Type B pancreatic cell (in vitro differentiated cells): ENCODE measurements at places on chromosomes 12 and 14.

DNA sequence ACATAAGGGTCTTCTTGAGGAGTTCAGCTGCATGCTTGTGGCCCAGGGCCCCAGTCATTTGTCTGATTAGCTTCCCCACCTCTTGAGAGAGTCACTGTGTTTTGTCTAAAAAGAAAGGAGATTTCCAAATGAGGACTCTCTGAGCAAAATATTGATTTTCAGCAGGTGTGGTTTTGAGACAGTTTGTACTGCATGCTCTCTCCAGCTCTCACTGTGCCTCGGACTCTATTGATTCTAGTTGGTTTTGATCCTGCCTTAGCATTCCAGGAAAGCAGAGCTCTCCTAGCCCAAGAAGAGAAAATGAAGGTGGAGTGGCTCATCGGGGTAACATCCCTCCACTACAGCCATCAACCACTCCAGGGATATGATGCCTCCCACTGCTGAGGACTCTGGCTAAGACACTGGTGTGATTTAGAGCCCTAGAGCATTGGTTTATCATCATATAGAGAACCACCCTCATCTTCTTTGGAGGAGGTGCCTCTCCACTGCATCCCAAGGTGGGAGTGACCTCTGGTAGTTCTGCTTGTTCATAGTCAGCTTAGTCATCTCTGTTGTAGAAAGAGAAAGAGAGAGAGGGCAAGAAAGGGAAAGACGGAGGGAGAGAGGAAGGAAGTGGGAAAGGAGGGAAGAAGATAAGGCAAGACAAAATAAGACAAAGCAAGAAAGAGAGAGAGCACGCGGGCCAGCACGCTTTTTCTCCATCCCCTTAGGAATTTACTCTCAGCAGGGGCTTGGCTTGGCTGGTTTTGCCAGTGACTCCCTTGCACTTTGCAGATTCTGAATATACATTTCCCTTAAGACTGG, 365.6 kb downstream of the DPF3 start:
- no peak for DNase-seq

GRCh38 chr14:23435543-23436326, at the start of gene MYH7:
Gene MYH7, minus strand, starts transcription at chr14:23435660. Its CDS starts 1,928 bp downstream, at chr14:23433732.
- peak; percentile 60 for DNase-seq

DNA sequence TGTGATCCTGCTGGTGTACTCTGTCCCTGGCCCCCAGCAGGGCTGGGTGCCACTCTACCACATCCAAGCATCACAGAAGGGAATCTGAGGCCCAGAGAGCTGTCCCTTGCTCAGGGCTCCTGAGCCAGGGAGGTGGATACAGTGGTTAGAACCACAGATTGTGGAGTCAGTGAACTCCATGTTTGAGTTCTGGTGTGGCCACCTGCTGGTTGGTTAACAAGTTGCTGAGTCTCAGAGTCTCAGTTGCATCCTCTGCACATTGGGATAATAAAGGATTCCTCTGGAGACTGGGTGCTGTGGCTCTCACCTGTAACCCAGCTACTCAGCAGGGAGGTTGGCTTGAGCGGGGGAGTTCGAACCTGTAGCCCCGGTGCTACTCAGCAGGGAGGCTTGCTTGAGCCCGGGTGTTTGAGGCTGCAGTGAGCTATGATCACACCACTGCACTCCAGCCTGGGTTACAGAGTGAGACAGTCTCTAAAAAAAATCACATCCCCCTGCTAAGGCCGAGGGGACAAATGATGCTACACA, 39.4 kb downstream of the MVK start:
- DNase-seq = no peak

- no peak for DNase-seq
These were observed 250.9 kb upstream of the PELI2 start for GRCh38 chr14:55867311-55867710.

GRCh38 chr12:2886768-2887450, 3.8 kb upstream of the TULP3 start:
- DNase-seq = no peak

GRCh38 chr12:52837781-52838608, 3.9 kb upstream of the KRT79 start:
- DNase-seq = no peak

DNA sequence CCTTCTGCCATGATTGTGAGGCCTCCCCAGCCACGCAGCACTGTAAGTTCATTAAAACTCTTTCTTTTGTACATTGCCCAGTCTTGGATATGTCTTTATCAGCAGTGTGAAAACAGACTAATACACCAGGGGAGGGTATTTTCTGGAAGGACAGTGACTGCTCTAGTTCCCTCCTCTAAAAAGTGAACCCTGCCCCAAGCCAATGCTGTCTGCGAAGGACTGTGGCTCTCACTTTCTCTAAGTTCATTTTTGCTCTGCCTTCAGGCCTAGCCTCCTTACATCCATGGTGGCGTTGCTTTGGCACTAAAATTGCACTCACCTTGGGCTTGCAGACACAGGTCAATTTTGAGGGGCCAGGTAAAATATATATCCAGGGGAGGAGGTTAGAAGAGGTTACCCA, 323.0 kb downstream of the VRK1 start:
- no peak for DNase-seq

DNA sequence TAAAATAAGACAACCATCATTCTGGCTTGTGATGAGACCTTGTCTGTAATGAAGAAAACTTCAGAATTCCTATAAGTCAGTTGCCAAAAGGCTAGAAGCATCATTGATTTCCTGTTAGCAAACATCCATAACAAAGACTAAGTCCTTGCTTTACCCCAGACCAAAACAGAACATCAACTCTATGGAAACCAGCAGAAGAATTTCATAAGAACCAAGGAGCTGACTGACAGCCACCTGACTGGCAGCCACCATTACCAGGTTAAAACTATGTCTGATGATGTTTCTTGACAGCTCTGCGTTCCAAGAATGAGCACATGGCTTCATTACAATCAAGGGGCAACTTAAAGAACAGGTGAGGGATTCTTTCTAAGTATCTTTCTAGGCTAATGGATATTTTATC, 29.3 kb downstream of the HECTD4 start:
- no peak for DNase-seq

DNA sequence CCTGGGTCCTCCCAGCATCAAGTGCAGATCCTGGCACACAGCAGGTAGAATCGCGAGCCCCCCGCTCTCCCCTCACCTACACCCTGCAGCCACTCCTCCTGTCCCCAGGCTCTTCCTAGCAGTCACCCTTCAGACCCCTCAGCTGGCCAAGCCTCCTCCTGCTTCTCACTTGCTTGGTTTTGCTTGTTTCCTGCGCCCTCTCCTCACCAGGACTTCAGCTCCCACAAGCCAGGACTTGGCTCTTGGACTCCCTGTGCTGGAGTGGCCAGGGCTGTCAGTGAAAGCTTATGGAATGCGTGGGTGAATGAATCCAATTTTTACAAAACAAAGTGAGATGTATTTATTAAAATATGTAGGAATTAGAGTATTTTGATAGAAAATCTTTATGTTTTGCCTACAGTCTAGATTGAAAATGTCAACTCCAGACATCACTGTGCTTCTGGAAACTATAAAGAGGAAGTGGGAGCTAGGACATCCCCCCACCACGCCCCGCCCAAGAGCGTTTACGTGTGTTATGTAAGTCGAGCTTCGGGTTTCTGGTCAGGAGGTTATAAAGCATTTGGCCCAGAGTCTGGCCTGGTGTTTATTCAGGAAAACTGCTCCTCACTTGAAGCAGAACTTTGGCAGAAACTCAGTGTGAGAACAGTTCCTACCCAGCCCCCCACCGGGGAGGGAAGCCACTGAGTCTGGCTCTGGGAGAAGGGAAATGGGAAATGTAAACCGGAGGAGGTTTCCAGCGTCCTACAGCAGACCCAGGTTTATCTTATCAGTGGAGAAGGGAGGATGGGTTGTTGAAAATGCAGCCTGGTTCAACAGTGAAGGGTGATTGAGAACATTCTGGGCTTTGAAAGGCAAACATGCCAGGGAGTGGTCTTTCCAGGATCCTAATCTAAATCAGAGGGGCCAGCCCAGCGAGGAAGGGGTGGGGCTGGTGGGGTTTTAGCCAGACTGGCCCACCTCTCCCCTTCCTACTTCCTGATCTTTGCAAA, 8.8 kb downstream of the ALDH2 start:
- DNase-seq = no peak

DNA sequence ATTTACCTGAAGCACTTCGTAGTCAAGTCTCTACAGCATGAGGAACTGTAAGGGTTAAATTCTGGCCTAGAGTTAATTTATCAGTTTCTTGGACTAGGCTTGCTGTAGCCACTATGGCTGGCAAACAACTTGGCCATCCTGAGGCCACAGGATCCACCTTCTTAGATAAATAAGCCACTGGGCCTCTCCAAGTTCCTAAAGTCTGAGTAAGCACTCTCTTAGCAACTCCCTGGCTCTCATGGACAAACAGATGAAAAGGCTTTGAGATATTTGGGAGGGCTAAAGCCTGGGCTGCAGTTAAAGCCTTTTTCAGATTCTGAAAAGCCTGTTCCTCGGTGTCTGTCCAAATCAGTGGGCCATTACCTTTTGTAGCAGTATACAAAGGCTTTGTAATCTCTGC, 675.0 kb downstream of the TMEM121 start:
- no peak for DNase-seq

DNA sequence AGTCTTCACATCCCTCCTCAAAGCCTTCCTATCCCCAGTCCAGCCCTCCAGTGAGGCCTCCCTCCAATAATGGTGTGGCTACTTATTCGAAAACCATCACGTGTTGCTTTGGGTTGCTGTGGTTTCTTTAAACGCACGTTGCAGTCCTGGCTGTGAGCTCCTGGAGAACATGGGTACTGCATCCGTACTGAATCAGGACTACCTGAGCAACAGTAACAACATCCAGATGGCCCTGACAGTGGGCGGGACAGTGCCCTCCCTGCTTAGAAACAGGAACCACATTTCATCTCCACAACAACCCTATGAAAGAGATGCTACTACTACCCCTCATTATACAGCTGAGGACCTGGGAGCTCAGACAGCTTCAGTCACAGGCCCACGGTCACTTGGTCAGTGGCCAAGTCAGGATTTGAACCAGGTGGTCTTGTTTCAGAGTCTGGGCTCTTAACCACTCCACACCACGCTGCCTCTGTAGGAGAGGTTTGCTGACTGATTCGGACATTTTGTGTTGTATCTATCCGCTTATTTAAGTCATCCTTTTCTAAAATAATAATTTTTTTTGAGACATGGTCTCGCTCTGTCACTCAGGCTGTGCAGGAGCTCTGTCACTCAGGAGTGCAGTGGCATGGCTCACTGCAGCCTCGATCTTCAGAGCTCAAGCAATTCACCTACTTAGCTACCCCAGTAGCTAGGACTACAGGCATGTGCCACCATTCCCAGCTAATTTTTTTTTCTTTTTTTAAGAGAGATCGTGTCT, 104.8 kb downstream of the DPF3 start:
- no peak for DNase-seq

DNA sequence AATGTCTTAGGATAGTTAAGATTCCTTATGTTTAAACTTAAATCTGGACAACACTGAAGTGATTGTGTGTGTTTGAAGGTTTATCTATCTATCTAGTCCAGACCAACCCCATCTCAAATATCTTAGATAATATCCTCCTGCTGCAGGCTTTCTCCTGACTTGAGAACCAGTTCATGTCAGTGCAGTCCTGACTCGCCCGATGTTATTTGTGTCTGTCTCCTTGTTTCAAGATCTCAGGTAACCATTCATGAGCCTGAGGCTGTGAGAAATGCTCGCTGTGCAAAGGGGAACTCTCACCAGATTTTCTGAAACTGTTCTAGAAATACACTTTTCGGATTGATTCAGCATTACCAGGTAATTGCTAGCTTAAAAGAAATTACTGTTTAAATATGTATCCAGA, 356.2 kb downstream of the SNAPC1 start:
- no peak for DNase-seq

- no peak for DNase-seq
These were observed 117.1 kb downstream of the SLC25A47 start for GRCh38 chr14:100440207-100440631.

- DNase-seq = no peak
These were observed 36.6 kb downstream of the EID3 start for GRCh38 chr12:104340177-104340576.

DNA sequence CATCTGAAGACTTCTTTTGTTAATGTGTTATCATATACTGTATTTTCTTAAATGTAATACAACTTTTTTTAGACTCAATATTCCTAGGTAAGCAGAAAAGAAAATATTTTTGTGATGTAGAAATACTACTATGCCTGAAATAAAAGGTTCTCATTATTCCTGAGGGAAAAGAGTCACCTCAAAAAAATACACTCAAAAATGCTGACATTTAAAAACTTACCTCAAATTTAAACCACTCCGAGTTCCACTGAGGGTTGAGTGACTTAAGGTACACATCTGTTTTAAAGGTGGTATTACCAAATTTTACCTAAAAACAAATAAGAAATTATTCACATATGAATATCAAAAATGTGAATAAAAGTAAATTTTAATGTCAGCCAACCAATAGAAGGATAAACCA, 9.3 kb downstream of the C2CD5 start:
- no peak for DNase-seq

GRCh38 chr12:87349681-87350080, 679.5 kb downstream of the C12orf50 start:
- no peak for DNase-seq
